ENCODE measurements at places on chromosomes 16 and 17.

GRCh38 chr17:50586421-50587247, 26.1 kb downstream of the CACNA1G start:
- DNase-seq = no peak

GRCh38 chr17:78764871-78765270, 17.2 kb downstream of the CYTH1 start:
- no peak for DNase-seq

DNA sequence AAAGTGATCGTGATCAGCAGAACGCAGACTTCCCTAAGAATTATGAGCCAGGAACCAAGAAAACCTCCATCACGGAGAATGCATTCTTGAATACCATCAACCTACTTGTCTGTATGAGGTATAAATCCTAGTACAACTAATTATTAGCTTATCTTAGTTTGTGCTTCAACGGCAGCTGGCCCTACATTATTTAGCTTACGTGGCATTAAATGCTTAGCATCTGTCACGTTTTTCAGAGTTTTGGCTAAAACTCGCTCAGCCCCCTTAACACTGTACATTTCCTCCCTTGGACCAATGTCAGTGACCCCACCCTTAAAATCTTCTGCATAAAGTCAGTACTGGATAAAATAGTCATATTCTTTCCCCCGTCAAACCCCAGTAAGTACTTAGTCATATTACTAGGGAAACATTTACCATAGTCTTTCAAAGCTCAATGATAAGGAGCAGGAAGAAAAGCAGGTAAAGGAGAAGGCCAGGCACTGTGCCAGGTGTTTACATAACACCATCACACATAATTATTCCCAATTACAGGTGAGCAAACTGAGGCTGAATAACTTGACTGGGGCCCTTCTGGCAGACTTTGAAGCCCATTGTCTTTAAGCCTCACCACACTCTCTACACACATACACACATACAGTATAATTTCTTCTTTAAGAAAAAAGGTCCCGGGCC, 16.6 kb upstream of the TXNDC11 start:
- peak; percentile 53 for DNase-seq

DNA sequence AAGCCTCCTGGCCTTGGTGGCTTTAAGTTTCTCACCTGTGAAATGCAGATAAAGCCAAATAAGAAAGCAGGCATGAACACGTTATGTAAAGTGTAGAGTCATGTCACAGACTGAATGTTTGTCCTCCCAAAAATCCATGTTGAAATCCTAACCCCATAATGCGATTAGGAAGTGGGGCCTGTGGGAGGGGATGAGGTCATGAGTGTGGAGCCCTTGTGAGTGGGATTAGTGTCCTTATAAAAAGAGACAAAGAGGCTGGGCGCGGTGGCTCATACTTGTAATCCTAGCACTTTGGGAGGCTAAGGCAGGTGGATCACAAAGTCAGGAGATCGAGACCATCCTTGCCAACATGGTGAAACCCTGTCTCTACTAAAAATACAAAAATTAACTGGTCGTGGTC, 19.5 kb upstream of the C16orf78 start:
- no peak for DNase-seq

- DNase-seq = no peak
Measured at GRCh38 chr17:1360975-1361374, 39.0 kb downstream of the YWHAE start.

DNA sequence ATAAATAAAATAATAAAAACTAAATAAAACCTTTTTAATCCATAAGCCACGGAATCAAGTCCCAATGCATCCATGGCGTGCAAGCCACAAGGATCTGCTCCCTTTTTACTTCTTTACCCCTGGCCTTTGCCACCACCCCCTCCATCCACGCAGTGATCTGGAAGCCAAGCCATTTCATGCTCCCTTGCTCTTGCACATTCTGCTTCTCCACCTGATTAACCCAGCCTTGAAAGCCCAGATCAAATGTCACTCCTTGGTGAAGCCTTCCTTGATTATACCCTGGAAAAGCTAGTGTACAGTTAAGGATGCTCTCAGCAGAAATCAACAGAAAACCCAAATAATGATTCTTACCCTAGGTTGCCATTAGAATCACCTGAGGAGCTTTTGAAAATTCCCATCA, 9.9 kb downstream of the LRRC3C start:
- no peak for DNase-seq

DNA sequence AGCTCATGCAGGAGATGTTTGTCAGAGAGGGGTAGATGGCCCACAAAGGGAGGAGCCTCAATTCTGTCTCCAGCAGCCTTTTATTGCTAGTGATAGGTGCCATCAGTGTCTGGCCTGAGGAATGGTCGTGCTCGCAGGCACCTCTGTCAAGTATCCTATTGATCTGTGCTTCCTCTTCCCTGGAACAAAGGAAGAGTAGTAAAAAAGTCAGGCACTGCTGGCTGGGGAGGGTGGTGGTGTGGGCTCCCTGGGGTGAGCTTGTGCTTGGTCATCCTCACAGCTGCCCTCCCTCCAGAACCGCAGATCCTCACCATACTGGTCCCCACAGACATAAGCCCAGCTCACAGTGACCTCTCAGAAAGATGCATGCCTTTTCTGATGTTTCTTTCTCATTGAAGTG, 15.0 kb upstream of the SALL1 start:
- DNase-seq = no peak

- DNase-seq = no peak
Measured at GRCh38 chr16:86833136-86833535, 254.8 kb downstream of the FOXL1 start.

- no peak for DNase-seq
Measured at GRCh38 chr17:51006601-51007000, 114.1 kb downstream of the SPAG9 start.

GRCh38 chr17:45740553-45741330, 43.4 kb upstream of the CRHR1 start:
- DNase-seq = no peak

Data from NCI-H2081 (cell line).